NCI-H524 treated with DMSO at 0.1 percent for 48 hours (cell line): ENCODE measurements at places on chromosomes 2 and 18.

- no peak for DNase-seq
Measured at GRCh38 chr2:40404517-40404916, 47.4 kb downstream of the SLC8A1 start.

- no peak for DNase-seq
Measured at GRCh38 chr18:74760436-74760835, 162.8 kb downstream of the ZNF407 start.

DNA sequence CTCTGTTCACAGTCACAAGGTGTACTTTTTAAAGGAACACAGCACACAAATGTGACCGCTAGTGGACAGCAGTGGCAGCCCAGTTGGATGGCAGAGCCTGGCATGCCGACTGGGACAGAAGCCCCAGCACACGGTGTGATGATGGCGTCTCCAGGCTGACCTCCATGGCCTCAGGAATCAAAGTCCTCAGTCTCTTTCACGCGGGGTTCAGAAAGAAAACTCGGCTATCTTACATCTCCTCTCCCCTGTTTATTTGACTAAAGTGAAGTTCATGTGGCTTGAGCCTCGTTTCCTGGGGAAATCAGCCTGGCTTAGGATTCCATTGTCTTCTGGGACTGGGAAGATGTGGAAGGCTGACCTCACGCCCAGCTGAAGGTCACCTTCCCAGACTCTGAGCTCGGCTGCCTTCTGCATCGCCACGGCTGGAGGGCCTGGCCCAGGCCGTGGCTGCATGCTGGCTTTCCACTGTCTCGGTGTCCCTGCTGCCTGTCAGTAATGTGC, 56.1 kb downstream of the ASAP2 start:
- DNase-seq = no peak

GRCh38 chr2:160428405-160428763, 65.2 kb downstream of the RBMS1 start:
- no peak for DNase-seq

DNA sequence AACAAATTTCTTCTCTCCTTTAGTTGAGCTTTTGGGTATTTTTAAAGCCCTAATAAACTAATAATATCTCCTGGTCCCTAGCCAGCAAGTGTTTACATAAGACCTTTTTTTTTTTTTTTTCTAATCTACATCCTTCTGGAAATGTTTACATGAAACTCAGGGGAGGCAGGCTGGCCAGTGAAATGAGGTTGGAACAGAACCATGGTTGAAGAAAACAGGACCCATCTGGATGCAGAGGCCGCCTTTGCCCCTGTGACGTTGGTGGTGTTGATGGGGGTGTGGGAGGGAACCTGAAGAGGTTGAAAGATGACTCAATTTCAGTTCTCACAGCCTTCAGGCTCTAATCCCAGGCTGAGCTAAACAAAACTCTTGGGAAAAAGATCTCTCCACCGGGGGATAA, 118.5 kb downstream of the NRP2 start:
- no peak for DNase-seq

- DNase-seq = no peak
Measured at GRCh38 chr2:229401171-229401865, 130.2 kb upstream of the PID1 start.

GRCh38 chr2:208570066-208570465, 163.5 kb downstream of the PTH2R start:
- DNase-seq = no peak

DNA sequence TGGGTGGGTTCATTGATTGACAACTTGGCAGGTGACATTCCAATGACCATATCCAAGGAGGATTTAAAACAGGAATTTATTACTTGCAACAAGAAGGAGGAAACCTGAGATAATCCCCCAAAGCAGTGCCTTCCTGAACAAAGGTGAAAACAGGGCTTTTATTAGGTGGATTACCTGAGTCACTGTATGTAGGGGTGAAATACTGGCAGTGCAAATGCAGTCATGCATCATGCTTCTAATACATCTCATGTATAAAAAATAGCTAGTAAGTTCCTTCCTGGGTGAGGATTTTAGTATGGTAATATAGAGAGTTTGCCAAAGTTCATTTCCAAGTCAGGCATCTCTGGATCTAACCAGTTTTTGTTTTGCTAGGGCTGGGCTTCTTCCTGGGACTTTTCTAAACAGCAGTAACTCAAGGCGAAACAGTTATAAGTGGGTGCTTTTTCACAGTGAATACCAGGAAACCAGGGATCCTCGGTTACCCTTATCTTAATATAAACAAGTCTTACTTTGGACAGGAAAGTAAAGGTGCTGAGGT, 583.4 kb upstream of the LRRTM1 start:
- DNase-seq = no peak

GRCh38 chr2:134462275-134462674, 208.4 kb downstream of the MGAT5 start:
- DNase-seq = no peak

- no peak for DNase-seq
Measured at GRCh38 chr2:230318190-230319121, 8.5 kb upstream of the SP140L start.

DNA sequence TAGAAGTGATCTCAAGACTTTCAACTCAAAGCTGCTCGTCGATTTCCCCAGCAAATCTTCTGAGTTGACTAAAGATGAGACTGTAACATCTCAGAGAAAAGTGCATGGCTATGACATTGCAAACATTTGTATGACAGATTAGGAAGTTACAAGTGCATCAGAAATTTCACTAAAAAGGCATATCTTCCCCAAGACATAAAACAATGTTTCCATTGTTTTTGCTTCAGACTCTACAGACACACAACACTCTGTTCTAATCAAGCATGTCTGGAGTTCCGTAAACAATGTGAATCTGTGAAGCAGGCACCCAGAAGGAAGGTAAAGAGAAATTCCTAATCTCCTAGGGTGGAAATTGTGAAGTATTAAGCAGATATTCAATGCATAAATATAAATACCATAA, 144.6 kb upstream of the LYPD1 start:
- DNase-seq = no peak

DNA sequence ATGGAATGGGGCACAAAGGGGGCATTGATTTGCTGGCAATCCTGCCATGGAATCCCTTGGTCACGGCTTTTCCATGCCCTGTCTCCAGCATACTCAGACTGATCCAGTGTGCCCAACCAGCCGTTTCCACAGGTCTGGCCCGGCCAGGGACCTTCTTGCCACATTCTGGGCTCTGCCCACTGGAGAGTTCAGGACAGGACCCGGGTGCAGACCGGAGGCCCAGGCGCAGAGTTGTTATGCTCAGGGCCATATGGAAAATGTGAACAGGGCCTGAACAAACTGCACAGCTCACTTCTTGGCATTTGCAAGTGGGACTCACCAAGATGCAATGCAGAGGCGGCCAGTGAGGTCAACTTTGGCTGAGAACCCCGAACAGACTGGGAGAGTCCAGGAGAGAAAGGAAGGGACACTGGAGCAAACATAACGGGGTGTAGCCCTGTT, 15.6 kb upstream of the ASAP2 start:
- no peak for DNase-seq

DNA sequence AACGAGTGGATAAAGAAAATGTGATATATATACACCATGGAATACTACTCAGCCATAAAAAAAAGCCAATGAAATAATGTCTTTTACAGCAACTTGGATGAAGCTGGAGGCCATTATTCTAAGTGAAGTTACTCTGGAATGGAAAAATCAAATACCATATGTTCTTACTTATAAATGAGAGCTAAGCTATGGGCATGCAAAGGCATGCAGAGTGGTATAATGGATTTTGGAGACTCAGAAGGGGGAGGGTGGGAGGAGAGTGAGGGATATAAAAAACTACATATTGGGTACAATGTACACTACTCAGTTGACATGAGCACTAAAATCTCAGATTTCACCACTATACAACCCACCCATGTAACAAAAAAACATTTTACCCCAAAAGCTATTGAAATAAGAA, 1.7 kb upstream of the MSGN1 start:
- DNase-seq = no peak

DNA sequence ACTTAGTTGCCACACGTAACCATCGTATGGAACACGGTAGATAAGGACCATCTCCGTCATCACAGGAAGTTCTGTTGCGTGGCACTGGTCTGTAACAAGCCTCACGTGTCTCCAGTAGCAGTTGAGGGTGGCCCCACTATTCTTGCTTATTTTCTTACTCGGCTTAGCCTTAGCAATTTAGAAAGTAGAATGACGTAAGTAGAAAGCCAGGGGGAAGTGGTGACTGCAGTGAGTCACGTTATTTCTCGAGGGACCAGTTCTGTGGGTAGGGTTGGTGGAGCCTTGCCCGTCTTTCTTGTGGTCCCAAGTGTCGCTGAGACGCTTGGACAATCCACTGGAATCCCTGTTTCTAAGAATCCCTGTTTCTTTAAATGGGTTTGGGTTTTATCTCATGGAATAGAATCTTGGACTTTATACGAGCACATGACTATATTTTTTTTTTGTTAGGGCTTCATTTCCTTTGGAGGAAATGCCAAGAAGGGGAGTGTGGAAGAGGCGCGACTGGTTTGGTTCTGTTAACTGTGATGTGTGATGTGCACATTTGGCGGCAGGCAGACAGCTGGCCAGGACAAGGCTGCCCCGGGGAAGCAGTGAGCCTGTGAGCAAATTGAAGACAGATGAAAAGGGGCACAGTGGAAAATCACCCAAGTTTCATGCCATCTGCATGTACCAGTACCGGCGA, 96.2 kb downstream of the CABLES1 start:
- DNase-seq = no peak

DNA sequence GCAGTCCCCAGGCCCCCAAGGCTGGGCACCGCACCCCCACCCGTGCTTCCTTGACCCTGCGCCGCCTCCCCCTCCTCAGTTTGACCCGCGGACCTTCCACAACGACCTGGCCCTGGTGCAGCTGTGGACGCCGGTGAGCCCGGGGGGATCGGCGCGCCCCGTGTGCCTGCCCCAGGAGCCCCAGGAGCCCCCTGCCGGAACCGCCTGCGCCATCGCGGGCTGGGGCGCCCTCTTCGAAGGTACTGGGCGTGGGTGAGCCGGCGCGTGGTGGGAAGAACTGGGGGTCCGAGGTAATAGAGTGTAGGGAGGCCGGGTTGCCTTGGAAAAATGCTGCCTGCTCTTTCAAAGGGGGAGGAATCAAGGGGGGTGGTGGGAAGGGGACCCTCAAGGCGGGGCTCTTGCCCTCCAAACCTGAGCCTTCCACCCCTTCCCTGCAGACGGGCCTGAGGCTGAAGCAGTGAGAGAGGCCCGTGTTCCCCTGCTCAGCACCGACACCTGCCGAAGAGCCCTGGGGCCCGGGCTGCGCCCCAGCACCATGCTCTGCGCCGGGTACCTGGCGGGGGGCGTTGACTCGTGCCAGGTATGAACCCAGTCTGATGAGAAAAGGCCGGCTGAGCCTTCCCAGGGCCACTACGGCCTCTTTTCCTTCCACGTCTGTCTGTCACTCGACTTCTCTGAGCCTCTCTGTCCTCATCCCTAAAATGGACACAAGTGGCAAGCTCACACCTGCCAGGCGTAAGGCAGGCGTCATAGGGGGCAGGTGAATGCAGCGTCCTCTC, 2.6 kb downstream of the PRSS56 start:
- DNase-seq = no peak

DNA sequence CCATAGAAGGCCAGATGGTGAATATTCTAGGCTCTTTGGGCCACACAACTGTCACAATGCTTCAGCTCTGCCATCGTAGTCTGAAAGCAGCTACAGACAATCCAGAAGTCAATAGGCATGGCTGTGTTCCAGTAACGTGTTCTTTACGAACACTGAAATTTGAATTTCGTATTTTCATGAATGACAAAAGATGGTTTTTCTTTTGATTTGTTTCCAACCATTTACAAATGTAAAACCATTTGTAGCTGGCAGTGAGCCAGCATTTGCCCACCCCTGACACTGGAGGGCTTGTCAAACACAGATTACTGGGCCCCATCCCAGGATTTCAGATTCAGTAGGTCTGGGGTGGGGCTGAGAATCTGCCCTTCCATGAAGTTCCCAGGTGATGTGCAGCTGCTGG, 83.0 kb upstream of the ATG16L1 start:
- DNase-seq = no peak

DNA sequence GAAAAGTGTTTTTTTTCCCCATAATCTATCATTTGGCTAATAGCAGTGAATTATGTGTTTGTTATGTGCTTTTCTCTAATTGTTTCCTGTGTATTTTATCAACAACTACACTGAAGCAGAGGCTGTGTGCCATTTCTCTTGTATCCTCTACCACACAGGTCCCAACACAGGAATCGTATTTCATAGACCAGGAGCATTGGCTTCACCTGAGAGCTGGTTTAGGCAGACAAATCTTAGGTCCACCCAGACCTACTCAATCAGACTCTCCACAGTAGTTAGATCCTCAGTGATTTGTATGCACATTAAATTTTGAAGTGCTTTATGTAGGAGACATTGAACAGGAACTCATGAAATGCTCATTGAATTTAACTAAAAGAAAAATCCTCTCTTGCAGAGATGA, 109.2 kb downstream of the FSHR start:
- no peak for DNase-seq

- no peak for DNase-seq
Measured at GRCh38 chr18:12882453-12883371, 1.3 kb downstream of the PTPN2 start.

- DNase-seq = no peak
Measured at GRCh38 chr2:65350651-65351056, 81.7 kb downstream of the SPRED2 start.

DNA sequence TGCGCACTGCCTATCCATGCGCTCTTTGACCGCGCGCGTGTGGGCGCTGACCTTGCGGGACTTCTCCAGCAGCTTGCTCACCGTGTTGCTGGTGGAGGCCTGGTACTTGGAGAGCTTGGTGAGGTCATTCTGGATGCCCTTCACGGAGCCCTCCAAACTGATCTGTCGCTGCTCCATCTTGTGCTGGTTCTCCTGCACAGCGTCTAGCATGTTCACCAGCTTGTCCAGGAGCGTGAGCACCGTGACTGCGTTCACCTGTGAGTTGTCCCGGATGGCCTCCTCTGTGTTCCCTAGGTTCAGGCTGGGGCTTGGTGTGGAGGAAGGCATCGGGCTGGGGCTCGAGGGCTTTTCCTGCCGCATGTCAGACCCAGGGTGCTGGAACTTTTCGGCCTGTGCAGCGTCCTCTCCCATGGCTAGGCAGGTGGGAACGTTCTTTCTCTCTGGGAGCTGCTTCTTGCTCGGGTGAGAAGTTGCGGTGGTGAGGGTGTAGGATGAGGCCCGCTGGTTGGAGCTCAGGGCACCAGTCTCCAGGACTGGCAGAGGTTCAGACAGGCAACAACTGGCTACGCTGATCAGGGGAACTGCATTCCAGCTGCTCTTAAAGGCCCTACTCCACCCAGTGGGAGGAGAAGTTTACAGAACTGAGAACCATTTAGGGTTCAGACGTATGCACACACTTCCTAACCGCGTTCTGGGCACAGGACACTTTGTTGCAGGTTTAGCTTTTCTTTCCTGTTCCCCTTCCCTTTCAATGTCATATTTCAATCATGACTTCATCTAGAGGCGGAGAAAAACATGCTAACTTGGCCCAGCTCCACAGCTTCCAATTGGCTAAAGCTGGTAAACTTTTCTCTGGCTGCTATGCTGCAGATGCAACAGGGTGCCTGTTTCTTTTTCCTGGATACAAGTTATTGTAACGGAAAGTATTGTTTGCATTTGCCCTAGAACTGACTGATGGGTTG, at the start of gene CAVIN2:
TSS of gene CAVIN2 (minus strand) at position 574 of the 962 bp plus-strand sequence. CDS start at position 411, 163 bp downstream.
- no peak for DNase-seq

DNA sequence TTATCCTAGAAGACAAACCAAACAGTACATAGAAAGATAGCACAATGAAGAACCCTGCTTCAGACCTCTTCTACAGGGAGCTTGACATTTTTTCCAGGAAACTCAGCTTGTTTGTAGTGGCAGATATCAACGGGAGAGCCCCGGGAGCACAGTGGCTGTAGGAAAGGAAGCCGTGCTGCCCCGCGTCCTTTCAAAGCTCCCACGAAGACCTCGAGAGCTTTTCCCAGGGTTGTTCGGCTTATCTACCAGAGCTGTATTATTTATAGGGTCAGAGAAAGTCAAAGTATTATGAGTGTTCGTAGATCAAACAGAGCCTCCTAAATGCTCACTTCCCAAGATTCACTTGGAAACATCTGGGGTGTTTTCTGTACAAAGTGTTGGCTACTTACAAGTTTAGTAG, 167.1 kb upstream of the COPS8 start:
- no peak for DNase-seq
